HAP-1 (cell line): ENCODE measurements at places on chromosomes 11 and 22.
A peak's percentile ranks its signal among the peaks of the same experiment; 100 is the strongest.

DNA sequence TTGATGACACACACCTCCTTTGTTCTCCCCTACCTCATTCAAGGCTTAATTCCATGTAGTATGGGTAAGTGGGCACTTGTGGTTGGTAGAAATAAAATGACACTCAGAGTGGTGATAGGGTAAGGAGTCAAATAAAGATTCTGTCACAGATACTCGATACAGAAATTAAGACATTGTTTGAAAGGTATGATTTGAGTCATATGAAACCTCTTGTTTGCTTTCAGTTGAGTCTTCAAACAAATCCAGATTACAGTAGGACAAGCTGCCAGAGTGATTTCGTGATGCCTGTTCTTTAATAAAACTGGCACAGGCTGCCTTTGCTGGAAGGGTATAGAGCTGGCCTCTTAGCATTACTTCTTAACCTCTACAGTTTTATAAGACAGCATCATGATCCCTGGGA is 182.4 kb downstream of the SPON1 start:
- DNase-seq, result no peak

- no peak for DNase-seq
Observed at GRCh38 chr11:27171376-27171958, 130.9 kb downstream of the BBOX1 start.

DNA sequence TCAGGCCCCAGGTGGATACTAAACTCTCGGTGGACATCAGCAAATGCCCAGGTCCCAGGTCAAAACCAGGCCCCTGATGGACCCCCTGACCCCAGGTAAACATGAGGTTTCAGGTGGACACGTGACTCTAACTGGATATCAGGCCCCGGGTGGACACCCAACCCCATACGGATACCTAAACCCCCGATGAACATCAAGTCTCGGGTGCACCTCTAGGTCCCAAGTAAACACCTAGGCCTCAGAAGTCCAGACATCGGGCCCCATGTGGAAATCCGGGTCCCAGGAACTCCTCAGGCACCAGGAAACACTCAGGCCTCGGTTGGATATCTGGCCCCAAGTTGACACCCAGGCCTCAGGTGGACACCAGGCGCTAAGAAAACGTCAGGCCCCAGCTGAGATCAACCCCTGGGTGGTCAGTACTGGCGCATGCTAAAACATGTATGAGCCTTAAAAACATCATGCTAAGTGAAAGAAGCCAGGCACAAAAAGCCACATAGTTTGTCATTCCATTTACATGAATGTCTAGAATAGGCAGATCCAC is 54.4 kb upstream of the SEPTIN5 start:
- no peak for DNase-seq

GRCh38 chr22:47355388-47355725 is 592.9 kb downstream of the TBC1D22A start:
- no peak for DNase-seq

GRCh38 chr22:22042599-22043295 is 60.2 kb upstream of the TOP3B start:
- no peak for DNase-seq

DNA sequence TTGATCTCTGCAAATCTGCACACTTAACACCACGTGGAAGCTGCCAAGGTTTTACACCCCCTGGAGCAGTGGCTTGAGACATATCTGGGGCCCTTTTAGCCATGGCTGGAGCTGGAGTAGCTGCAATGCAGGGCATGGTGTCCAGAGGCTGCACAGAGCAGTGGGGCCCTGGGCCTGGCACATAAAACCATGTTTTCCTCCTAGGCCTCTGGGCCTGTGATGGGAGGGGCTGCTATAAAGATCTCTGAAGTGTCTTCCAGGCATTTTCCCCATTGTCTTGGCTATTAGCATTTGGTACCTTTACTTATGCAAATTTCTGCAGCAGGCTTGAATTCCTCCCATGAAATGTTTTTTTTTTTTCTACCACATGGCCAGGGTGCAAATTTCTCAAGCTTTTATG is 33.2 kb downstream of the CALCA start:
- peak; percentile 9 for DNase-seq

DNA sequence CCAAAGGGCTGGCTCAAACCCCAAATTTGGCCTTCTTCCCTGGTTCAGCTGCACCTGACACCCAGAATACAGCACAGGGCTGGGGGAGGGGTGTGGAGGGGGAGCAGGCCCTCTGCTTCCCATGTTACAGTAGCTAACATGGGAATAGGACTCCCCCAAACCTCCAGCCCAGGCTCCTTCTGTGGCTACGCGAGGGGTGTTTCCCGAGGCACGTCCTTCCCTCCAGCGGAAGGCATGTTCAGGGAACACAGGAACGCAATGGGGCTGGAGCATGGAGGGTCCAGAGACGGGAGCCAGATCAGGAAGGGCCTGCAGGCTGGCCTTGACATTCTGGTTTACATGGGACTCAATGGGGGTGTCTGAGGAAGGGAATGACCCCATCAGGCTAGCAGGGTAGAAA is 11.8 kb upstream of the IGLL1 start:
- no peak for DNase-seq

GRCh38 chr22:42180349-42180842 is 49.8 kb upstream of the CYP2D6 start:
- DNase-seq, result no peak

DNA sequence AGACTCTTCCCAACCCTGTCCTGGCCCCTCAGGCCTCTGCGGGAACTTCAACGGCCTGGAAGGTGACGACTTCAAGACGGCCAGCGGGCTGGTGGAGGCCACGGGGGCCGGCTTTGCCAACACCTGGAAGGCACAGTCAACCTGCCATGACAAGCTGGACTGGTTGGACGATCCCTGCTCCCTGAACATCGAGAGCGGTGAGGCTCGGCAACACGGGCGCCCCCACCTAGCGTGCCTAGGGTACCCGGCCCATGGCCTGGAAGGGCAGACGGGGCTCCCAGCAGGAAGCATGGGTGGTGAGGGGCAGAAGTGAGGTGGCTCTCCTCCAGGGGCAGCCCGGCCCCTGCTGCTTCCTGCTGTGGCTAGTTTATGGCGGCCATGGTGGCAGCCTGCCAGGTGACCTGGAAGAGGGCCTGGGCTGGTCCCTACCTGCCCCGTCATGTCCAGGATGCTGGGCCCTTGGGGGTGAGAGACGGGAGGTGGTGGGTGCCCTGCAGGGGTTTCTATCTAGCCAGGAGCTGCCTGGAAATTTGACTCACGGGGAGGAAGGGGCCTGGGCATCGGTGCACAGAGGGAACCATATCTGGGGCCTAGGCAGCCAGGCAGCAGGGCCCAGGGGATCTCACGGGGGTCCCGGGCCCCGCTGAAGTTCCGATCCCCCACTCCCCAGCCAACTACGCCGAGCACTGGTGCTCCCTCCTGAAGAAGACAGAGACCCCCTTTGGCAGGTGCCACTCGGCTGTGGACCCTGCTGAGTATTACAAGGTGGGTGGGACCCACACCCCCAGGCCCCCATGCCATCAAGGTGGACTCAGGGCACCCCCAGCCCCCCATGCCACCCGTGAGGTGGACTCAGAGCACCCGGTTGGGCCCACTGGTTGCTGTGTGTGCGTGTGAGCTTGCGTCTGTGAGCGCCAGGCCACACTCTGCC is 9.2 kb downstream of the MUC2 start:
- no peak for DNase-seq

DNA sequence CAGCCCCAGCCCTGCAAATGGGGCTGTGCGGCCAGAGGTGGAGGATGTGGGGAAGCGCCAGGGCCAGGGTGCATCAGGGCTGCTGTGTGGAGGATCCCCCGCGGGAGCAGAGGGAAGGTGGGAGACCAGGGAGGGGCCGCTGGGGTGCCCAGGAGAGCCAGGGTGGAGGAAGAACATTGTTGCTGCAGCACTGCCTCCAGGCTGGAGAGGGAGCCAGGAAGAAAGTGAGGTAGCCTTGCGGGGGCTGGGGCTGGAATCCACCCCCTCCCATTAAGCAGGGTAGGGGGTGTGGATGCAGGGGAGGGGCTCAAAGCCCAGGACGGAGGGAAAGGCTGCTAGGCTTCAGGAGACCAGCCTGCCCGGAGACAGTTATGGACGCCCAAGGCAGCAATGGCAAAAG is 15.0 kb downstream of the CABP7 start:
- DNase-seq, result no peak

DNA sequence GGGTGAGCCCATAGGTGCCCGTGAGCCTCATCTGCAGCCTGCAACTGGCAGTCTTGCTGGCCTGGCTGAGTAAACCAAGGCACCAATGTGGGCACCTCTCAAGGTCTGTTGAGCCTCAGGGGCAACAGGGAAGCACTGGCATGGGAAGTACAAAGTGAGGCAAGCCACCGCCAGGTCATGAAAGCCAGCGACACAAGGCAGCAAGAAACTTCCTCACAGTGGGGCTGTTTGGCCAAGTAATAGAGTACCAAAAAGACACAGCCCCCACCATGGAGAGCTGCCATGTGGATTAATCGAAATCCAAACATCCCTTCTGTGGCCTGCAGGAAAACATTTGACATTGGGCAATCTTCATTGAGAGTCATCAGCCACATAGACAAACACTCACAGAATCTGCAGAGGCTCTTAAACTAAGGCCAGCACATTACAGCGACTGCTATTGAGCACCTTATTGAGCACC is 43.6 kb upstream of the FIBIN start:
- no peak for DNase-seq

DNA sequence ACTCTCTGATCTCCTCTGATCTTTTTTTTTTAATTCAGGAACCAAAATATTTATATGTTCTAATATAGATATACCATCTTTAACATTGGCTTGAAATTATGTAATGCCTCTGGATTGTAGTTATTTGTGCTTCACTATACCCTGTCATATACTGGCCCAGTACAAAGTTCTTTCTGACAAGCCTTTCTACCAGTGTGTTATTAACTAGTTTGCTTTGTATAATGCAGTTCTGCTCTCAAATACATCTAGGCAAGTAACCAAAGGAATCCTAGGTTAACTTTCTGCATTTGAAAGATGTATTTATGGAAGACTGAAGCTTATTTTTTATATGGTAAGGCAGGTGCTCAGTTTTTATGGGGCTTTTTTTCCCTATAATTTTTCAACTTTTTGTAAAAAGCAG is 36.1 kb downstream of the ARHGEF12 start:
- DNase-seq, result no peak

GRCh38 chr11:129285402-129285786 is 90.3 kb upstream of the BARX2 start:
- no peak for DNase-seq

DNA sequence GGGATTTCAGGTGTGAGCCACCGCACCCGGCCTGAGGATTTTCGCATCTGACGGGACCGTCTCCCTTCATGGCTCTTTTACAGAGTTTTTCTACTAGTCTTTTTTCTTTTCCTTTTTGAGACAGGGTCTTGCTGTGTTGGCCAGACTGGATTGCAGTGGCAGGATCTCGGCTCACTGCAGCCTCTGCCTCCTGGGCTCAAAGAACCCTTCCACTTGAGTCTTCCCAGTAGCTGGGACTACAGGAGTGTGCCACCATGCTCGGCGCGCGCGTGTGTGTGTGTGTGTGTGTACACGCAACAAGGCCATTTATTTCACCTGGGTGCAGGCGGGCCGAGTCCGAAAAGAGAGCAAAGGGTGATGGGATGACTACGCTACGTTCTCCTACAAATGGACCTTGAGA is 10.9 kb downstream of the SERHL2 start:
- DNase-seq, result no peak

DNA sequence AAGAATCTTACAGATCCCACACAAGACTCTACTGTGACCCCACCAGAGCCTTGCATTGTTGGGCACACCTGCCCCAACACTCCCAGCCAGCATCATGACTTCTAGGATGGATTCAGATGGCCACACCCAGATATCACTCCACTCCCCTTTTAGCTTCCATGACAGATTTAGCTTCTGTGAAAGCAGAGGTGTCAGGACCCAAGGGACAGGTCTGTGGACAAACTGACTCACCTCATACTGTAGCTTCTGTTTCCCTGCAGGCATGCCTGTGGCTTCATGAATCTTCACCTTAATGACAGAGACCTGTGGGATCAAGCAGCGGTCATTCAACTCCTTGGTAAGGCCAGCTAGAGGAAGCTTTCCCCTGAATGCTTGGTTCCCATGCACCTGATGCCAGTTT is 8.5 kb upstream of the TBC1D10A start:
- DNase-seq, result no peak

- DNase-seq, result no peak
Observed at GRCh38 chr11:118918686-118919280, 6.9 kb downstream of the BCL9L start.

DNA sequence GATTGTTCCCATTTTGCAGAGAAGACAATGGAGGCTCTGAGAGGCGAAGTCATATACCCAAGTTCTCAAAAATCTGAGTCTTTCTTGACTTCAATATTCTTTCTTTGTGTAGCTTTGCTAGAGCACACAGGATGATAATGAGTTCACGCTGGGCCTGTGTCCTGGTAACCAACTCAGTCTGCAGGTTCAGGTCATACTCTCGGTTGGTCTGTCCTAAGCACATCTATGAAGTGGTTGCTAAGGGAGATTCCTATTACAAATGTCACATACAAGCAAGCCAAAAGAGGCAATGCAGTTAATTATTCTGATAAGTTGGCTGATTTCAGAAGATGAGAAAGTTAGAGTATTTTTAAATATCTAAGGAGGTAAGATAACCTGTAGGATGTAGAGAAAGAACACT is 481.0 kb downstream of the SOX6 start:
- DNase-seq, result no peak

DNA sequence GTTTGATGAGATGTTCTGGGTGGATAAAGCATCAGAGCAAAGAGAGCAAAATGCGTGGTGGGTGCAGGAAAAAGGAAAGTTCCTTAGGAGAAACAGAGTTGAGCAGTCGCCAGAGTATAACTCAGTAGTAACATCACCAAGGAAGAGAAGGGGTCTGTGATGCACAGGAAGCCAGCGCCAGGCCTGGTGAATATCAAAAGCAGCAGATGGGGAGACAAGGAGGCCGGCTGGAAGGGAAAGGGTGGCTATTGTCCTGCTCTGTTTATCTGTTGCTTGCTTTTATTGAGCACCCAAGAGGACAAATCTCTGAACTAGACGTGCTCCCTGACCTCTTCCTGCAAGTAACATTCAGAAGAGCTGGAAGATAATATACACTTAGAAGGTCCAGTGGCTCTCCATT is 52.7 kb upstream of the GRAMD1B start:
- no peak for DNase-seq
